ENCODE measurements at places on chromosomes 6 and 20.

GRCh38 chr6:140062043-140063020 lies 687.9 kb upstream of the CITED2 start:
- DNase-seq, result no peak

- DNase-seq, result peak; percentile 82
These were observed 37.5 kb downstream of the NOX3 start for GRCh38 chr6:155418017-155418761.

GRCh38 chr6:136592930-136593673 lies 42.9 kb upstream of the MAP7 start:
- no peak for DNase-seq

DNA sequence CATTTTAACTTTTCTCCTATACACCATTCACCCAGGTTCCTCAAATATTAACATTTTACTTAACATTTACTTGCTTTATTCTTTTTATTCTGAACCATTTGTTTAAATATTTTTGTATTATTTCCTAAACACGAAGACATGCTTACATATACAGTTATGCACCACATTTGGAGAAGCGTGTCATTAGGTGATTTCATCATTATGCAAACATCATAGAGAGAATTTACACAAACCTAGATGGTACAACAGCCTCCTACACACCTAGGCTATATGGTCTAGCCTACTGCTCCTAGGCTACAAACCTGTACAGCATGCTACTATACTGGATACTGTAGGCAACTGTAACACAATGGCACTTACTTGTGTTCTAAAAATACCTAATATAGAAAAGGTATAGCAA lies 6.6 kb downstream of the TDP2 start:
- DNase-seq, result no peak

DNA sequence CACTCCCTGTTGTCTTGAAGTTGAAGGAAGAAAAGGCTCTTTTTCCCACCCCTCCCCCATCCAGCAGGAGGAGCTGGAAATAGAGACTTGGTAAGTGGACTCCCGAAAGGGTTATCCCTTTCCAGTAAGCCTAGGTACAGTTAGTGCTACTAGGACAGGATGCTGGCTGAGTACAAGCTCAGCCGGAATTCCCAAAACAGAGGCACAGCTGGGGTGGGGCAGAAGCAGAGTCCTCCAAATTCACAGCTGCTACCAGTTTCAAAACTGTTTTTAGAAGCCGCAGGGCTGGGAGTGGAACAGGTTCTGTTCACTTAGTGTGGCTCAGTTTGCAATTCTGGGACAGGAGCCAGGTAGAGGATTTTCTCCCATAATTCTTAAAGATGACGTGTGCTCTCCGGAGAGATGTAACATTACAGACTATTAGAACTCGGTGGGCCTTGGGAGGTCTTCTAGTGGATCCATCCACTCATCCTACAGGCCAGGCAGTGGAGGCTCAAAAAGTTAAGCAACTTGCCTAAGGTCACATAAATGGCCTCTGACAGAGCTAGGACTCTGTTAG lies 19.0 kb upstream of the UTRN start:
- no peak for DNase-seq

DNA sequence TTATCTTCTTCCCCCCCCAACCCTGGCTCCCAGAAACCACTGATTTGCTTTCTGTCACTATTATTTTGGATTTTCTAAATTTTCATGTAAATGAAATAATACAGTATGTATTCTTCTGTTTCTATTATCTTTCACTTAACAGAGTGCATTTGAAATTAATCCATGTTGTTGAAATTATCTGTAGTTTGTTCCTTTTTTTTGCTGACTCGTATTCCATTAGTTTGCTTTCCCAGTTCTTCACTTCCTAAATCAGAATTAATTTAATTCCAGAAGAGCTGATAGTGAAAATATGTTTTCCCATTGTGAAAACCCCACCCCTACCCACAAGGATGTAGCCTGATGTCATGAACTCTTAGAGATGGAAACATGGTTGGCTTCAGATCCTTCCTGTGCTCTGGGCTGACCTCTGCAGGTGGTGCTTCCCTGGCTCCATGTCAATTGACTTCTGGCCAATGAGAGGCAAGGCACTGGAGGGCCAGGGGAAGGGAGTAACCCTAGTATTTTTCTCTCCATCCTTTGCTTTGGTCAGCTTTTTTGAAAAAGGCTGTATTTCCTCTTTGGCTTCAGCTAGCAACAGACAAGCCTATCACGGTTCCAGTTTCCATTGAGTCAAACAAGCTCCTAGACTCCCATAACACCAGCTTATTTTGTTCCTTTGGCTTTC lies 244.4 kb upstream of the HSF2 start:
- no peak for DNase-seq

GRCh38 chr6:29232725-29233124 lies 62.0 kb downstream of the OR2J2 start:
- no peak for DNase-seq

- no peak for DNase-seq
These were observed 129.5 kb downstream of the LRRC1 start for GRCh38 chr6:53924277-53924676.

- no peak for DNase-seq
These were observed 206.8 kb upstream of the ARG1 start for GRCh38 chr6:131366223-131366622.

GRCh38 chr20:64238115-64238825 lies 17.3 kb upstream of the PCMTD2 start:
- no peak for DNase-seq

GRCh38 chr6:12935637-12936036 lies 219.1 kb downstream of the PHACTR1 start:
- DNase-seq, result no peak

DNA sequence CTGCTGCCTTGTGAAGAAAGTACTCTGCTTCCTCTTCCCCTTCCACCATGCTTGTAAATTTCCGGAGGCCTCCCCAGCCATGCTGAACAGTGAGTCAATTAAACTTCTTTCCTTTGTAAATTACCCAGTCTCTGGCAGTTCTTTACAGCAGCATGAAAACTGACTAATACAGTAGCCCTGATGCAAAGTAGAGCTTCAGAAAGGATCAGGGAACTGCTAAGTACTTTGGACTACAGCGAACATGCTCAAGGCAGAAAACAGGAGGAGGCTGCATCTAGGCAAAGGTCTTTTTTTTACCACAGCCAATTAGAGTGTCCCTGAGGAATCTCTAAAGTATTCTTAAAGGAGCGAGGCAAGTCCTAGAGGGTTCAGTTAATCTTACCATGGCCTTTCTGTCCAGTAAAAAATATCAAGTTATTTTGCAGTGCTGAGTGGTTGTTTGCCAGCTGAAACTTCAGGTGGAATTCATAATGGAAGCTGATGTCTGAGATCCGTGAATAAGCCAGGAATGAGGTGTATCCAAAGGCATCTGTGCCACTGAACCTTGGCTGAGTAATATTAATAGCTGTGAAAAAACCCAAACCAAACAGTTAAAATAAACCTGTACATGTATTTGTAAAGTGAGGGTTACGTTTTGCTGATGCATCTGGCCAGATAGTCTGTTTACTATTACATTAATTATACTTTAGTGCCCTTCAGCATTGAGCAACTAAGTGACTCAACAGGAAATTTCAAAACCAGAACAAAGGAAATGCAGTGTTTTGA lies 170.4 kb downstream of the PHF3 start:
- DNase-seq, result no peak

DNA sequence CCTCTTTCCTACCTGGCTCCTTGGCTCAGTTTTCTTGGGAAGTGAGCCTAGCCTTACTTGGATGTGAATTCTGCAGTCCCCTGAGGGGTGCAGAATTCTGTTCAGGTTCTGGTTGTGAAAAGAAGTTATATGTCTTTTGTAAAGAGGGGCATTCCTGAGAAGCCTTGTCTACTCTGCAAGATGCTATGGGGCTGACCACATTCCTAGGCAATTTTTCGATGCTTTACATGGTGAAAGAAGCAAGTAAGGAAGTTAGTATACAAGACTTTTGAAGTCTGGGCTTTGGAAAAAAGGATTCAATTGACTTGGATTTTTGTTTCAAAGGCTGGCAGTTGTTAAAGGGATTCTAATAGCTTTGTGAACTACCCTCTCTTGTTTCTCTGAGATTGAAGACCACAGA lies 167.9 kb upstream of the STMND1 start:
- no peak for DNase-seq

Data from activated CD8-positive, alpha-beta memory T cell treated with anti-CD3 and anti-CD28 coated beads for 24 hours (primary cell).